ENCODE measurements at places on chromosomes 2 and 18.

DNA sequence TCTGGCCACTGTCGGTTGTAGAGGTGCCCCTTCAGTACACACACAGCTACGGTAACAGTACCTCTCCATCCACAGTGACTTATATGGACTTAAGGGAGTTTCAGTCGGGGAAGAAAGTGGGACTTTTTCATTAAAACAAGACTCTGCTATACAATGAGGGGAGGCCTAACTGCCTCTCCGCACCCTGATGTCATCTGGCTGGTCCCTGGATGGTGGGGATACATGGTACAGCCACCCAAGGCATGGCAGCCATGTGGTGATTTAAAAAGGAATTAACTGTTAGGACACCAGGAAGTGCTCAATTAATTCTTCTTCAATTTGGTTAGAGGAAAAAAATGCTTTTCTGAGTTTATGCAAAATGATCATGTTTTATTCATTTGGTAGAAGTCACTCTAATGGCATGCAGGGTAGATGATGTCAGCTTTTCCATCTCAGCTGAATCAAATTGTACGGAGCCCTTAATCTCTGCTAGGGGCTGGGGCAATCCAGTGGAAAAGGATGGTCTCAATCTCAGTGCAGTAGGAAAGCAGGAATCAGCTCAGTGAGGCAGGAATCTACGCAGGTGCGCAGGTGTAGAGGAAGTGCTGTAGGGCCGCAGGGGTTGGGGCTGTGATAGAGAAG lies 243.9 kb downstream of the PRKCE start:
- DNase-seq = no peak

DNA sequence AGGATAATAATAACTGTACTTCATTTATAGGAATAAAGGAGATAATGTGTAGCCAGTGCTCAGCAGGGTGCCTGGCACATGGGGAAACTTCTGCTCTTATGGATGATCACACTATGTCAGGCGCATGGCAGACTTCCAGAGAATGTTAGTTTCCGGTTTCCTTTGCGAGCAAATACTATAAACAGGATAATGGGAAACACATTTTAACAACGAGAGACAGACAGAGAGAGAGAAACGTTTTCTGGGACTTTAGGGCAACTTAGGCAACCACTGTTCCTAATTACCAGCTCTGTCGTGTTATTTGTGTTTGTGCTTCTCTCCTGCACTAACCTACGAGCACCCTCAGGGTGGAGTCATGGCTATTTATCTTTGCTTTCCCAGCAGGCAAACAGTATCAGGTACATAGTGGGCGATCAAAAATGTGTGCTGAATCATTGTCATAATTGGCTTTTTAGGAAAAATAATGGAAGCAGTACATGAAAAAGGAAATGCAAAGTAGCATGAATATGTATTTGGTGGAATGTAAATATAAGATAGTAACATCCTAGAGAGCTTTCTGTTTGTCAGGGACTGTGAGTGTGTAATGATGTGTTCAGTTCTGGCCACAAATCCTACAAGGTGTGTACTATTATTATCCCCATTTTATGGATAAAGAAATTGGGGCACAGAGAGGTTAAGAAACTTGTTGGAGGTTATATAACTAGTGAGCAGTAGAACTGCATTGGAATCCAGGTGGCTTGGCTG lies 36.8 kb upstream of the IGFBP2 start:
- DNase-seq = no peak

DNA sequence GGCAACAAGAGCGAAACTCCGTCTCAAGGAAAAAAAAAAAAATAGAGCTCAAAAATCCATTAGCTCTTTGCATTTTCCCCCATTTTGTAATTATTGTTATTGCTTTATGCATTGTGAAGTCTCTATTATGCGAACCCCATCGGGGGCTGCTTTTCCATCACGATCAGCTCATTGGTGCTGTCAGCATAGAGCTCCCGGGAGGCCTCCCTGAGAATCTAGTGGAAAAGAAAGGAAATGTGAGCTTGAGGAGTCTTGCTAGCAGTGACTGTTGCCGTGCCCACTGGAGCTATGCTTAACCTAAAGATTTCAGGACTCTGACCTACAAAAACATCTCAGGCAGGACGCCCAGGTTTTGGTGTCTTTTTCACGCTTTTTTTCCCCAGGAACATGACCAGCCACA lies 102.6 kb upstream of the NDUFV2 start:
- no peak for DNase-seq

GRCh38 chr2:15940661-15941480 lies 521 bp downstream of the MYCN start:
- DNase-seq = no peak

- DNase-seq = no peak
Observed at GRCh38 chr18:45462179-45462578, 153.1 kb upstream of the SLC14A2 start.

GRCh38 chr2:44044281-44044720 lies 48.5 kb upstream of the LRPPRC start:
- peak; percentile 77 for DNase-seq

- DNase-seq = no peak
Observed at GRCh38 chr2:220664272-220665107, 907.6 kb downstream of the EPHA4 start.

GRCh38 chr18:63823516-63824219 lies 48.5 kb downstream of the SERPINB7 start:
- DNase-seq = no peak

GRCh38 chr2:118911936-118912335 lies 30.1 kb upstream of the MARCO start:
- no peak for DNase-seq

GRCh38 chr2:230737791-230738226 lies 25.2 kb downstream of the CAB39 start:
- DNase-seq = peak; percentile 69

DNA sequence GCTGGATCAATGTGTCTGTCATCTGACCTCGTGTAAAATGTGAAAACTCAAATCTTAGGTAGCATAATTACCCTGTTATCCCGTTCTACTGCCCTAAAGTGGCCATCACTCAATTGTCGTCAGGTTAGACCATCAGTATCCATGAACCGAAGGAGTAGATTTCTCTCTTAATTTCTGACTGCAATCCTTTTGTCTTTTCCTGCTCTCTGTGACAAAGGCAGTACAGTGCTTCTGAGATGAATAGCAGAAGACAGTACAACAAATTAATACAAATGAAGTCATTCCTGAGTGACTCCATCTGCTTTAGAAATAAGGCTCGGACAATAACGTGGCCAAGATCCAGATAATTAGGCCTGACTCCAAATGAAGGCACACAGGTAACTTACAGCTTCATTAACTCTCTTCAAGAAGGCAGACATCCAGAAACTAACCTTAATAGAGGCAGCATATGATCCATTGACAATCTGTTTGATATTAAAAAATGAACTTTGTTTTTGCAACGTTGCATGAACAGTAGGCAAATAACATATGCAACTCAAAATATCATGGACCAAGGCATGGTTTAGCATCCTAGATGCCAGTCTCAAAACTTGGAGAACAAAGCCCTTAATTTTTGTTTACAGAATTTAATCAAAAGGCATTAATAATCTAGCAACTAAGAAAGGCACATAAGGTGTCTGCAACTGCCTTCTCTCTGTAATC lies 96.7 kb upstream of the CDH20 start:
- DNase-seq = no peak

DNA sequence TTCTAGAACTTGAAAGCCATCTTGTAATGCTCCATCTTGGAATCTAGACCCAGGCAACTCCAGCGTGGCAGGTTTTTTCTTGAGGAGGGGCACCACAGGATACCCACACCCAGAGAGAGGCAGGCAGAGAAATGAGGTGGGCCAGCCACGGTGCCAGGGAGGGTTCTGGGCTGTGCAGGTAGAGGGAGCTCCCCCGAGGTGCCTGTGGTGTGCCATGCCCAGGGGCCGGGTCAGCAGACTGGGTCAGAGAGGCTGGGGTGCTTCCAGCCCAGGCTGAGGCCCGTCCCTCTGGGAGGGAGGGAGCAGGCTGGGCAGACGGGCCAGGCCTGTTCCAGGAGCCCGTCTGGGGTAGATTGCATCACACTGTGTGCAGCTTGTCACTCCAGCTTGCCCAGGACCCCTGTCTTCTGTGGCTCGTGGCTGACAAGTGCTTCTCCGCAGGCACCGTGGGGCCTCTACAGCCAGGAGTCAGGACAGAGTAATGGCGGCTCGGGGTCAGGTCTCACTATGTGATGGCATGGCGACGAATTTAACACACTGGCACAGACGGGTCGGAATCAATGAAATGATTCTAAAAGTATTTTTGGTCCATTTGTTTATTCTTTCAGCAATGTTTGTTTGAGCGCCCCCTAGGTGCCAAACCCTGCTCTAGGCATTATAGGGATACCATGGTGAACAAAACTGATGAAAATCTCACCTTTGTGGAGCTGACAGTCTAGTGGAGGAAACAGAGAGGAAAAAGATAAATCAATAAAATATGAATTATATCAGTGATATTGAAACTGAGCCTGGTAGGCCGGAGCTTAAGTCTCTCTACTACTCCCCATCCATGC lies 144.0 kb downstream of the ACOXL start:
- DNase-seq = no peak

GRCh38 chr2:231769170-231770136 lies 11.6 kb downstream of the PDE6D start:
- no peak for DNase-seq

GRCh38 chr2:29267720-29268119 lies 152.5 kb downstream of the CLIP4 start:
- no peak for DNase-seq

- DNase-seq = no peak
Observed at GRCh38 chr2:202378662-202379358, 2.7 kb downstream of the BMPR2 start.

DNA sequence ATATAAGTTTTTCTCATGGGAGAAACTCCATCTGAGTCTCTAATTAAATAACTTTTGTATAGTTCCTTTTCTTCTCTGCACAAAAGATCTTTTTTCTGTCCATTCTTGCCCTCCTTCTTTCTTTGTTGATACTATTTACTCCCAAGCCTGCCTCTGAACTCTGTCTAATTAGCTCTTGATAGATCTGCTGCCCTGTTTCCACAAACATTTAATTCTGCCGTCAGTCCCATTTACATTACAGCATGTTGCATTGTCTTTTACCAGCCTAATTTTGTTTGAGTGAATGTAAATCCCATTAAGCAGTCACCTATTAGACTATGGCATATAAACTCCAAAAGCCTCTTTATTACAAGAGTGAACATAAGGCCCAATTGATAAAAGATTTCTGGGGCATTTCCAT lies 254.4 kb downstream of the ERBB4 start:
- no peak for DNase-seq

GRCh38 chr2:190528521-190529001 lies 6.0 kb downstream of the NEMP2 start:
- DNase-seq = peak; percentile 29

DNA sequence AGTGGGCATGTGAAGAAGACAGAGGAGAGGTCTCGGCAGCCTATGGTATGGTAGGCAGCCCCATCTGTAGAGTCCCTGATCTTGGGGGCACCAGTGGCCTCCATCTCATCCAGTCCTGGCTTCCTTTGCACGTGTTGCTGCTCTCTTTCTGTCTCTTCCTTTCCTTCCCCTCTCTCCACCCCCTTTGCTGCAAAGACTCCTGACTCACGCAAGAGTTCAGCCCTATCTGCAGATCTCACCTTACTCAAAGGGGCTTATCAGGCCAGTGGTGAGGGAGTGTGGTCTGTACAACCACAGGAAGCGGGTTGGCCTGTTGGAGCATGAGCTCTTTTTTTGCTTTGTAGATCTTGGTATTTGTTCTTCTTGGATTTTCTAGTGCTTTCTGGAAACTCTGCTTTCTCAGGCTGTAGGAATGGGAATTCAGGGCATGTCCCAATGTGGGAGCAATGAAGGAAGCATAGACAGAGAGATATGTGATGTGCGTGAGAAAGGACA lies 14.6 kb upstream of the NT5DC4 start:
- DNase-seq = no peak

DNA sequence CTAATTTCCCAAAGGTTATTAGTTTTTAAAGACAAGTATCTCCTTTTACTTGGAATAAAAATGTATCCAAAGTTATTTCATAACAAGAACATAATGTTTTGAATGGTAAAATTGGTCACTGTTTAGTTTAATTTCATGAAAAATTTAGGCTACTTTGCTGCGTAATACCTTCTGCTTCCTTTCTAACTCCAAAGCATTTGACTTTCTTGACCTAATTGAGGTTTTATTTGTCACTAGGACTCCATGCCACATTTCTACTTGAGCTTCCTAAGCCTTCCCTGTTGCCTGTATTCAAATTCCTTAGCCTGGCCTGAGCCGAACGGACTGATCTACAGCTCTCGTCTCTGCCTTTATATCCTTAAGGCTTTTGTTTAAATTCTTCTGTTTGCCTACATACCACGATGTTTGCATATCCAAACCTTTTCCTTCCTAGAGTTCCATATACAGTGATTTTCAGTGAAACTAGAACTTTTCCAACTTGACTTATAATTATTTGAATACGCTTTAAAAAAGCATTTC lies 25.1 kb downstream of the ARMC9 start:
- DNase-seq = no peak

- DNase-seq = no peak
Observed at GRCh38 chr2:70062270-70062669, 25.0 kb upstream of the PCBP1 start.

- peak; percentile 71 for DNase-seq
Observed at GRCh38 chr2:72859831-72860262, 27.4 kb upstream of the SPR start.

DNA sequence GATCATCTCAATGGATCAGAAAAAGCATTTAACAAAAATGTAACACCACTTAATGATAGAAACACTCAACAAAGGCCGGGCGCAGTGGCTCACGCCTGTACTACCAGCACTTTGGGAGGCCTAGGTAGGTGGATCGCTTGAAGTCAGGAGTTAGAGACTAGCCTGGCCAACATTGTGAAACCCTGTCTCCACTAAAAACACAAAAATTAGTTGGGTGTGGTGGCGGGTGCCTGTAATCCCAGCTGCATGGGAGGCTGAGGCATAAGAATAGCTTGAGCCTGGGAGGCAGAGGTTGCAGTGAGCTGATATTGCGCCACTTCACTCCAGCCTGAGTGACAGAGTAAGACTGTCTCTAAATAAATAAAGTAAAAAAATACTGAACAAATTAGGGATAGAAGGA lies 74.6 kb downstream of the PLB1 start:
- DNase-seq = no peak

All from large intestine (tissue), 12 donors.